Activated CD4-positive, alpha-beta T cell treated with anti-CD3 and anti-CD28 coated beads for 24 hours (primary cell): ENCODE measurements at places on chromosomes 2 and 18.

DNA sequence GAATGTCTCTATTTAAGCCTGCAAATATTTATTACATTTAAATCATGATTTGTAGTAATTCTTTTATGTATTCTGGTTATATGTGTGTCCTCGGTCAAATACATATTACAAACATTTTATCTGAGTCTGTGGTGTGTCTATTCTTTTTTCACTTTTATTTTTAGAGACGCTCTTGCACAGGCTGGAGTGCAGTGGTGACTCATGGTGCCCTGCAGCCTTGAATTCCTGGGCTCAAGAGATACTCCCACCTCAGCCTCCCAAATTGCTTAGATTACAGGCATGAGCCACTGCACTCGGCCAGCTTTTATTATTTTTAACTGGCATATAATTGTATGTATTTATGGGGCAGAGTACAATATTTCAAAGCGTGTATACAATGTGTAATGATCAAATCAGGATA lies 47.5 kb downstream of the ARID5A start:
- no peak for DNase-seq

DNA sequence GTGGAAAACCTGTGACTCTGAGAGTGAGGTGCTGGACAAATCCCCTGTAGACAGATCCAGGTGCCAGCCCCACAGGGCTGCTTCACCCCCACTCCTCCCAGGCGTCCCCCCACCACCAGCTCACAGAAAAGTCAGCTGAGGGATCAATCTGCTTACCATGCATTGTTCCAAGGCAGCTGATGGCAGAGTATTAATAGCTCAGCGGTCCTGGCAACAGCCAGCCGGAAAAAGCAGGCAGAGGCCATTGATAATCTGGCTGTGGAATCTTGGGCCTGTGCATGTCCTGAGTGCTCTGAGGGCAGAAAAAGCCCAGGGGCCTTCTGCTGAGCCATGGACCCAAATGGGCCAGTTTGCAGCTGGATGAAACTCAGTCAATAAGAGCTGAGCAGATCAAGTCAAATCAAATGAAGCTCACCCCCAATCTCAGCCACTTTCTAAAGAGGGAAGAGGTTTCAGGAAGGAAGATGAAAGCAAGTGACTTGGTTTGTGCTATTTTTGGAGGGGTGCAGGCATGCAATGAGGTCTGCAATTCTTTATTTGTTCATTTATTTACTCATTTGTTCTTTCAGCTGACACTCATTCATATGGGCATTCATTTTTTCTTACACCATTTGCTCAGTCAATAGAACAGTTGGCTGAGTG lies 63.4 kb downstream of the GYPC start:
- DNase-seq, result no peak

DNA sequence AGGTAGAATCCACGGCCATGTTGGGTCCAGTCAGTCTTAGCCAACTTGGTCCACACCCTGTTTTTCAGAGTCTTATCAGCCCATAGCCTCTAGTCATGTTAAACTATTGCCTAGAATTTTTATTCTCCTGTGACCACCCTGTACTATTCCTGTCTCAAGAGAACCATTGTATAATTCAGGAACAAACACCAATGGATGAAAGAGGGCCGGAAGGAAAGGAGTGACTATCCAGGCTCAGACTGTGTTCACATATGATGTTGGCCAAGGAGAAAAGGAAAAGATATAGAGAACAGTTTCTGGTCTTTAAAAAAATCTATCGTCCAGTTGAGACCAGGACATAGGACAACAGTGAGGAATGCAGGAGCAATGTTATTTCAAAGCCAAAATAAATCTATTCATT lies 82.9 kb upstream of the SETBP1 start:
- no peak for DNase-seq

GRCh38 chr2:173122936-173123335 lies 47.3 kb downstream of the MAP3K20 start:
- DNase-seq, result no peak

GRCh38 chr2:218292048-218293014 lies at the start of gene TMBIM1:
Gene TMBIM1 (minus strand): TSS chr2:218292503. CDS start chr2:218282141, 10,362 bp downstream.
- DNase-seq, result peak; percentile 56

DNA sequence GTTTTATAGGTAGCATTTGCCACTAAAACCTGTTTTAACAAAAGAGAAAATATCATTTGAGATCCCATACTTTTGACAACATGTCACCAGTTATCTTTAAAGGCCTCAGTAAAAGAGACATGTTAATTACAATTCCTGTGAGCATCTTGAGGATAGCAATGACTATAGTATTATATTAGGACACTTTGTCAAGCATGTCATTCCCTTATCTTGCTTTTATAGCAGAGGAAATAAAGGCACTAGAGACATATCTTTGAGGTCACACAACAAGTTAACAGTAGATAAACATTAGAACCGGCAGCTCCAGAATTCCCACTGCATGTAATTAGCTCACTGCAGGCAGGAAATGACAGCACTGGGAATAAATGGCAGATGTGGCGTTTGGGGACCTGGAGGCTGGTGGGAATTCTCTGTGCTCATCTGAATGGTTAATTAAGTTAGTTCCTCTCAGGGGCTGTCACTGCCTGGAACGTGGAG lies 25.9 kb downstream of the LYPD6B start:
- no peak for DNase-seq
